Endodermal cell (in vitro differentiated cells): ENCODE measurements at places on chromosomes 2 and 18. TPM values are rescaled to one million over a fixed set of nuclear protein-coding genes. Genes with fewer than 3 reads are reported as not detected.

The SUCLG1 gene
- 41.9 and 47.1 TPM in 2 replicates for total RNA-seq

The SERPINB13 gene
- not detected in 2 replicates for total RNA-seq

The PMAIP1 gene
- 106 and 121 TPM in 2 replicates for total RNA-seq

DNA sequence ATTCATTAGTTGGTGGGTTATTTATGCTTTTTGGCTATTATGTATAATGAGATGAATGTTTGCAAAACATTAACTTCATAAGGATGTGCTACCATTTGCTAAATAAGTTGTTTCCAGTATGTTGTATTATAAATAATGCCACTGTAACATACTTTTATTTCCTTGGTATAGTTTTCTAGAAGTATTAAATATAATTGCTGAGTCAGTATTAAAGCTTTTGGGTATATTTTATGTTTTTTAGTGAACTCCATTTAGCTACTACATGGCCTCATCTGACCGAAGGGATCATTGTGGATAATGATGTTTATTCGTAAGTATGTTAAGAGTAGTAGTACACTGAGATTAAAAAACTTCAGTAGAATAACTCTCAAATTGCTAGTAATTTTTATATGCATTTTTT is 73.8 kb downstream of the RAB3GAP1 start:
- no peak for DNase-seq

DNA sequence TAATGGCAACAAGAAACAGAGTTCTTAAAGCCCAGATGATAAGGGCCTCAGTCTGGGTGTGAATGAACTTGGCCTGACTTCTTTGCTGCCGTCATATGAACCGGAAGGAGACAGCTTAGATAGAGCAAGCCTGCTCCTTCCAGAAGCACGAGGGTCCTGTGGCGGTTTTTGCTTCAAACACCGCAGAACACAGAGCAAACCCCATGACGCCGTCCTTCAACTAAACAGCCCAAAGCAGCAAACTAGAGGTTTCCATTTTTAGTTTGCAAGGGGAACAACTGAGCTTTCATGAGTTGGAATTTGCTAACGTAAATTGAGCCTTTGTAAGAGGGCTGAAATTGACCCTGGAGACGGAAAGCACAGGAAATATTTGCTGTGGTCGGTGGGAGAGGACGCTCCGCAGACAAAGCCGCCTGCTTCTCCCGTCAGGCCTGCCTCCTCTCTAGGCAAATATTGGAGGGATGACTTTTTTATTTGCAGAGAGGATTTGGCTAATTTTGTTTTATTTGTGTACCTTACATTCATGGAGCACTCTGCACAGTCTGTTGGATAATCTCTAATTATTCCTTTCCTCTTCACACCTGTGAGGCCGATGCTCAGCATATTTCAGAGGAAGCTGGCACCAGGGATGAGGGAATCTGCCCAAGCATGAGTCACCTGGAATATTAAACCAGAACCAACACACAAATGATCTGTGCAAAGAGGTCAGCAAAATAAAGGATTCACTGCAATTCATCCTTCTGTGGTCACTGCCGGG is 134.0 kb upstream of the NCK2 start:
- DNase-seq = no peak

- no peak for DNase-seq
These were observed 98.5 kb upstream of the KCTD1 start for GRCh38 chr18:26646901-26647300.

GRCh38 chr18:77178559-77178958 is 46.0 kb upstream of the MBP start:
- no peak for DNase-seq

GRCh38 chr2:30149976-30150375 is 3.2 kb downstream of the YPEL5 start:
- DNase-seq = no peak
